ENCODE measurements at places on chromosomes 3 and 15.

GRCh38 chr15:47861111-47861903 lies 144.0 kb downstream of the SEMA6D start:
- no peak for DNase-seq

DNA sequence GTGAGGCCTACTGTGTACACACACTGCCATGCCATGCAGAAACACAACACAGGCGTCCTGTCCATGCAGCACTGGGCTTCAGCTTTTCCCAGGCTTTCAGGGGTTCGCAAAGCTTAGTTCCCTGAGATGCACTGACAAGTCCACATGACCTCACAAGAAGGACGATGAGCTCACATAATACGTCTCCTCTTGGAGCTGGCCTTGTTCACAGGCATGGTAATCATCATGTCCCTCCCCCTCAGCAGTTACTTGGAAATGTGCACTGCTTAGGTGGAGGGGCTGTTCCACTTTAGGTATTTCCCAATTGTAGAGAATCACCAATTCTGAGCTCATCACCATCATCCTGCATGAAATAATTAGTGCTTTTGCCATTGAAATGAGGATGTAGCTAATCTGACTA lies 308.8 kb downstream of the LRTM1 start:
- DNase-seq: no peak

DNA sequence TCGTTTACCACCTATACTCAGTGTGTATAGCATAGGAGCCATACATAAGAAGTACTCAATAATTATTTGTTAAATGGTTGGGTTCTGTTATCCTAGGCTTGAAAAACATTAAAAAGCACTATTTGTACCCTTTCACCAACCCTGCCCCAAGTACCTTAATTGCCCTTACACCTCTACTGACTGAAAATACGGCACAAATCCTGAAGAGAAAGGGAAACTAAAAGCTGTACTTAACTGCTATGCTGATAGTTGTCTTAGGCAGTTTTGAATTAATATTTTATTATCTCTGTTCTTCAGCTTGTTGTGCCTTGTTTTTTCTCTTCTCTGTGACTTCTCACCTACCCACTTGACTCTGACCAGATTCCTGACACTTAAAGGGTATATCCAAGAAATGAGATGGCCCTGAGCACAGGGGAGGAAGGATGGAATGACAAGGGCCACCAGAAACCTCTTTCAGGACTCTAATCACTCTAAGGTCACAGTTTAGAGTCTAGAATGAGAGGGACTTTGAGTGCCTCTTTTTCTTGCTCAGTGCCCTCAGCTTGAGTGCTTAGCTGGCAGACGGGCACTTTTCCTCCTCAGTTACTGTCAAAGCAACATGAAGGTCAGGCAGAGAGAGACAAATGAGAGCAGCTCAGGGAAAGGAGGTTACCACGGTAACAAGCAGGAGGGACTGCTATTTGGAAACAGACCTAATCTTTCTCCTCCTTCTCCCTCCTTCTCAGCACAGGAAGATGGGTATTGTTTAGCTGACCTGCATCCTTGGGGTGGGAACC lies 136.5 kb downstream of the ZNF609 start:
- DNase-seq: peak; percentile 14

GRCh38 chr3:15496341-15496664 lies 25.2 kb downstream of the COLQ start:
- DNase-seq: no peak

- no peak for DNase-seq
These were observed 53.0 kb downstream of the TMEM45A start for GRCh38 chr3:100545371-100545770.

GRCh38 chr15:81914734-81915256 lies 131.0 kb downstream of the MEX3B start:
- no peak for DNase-seq

DNA sequence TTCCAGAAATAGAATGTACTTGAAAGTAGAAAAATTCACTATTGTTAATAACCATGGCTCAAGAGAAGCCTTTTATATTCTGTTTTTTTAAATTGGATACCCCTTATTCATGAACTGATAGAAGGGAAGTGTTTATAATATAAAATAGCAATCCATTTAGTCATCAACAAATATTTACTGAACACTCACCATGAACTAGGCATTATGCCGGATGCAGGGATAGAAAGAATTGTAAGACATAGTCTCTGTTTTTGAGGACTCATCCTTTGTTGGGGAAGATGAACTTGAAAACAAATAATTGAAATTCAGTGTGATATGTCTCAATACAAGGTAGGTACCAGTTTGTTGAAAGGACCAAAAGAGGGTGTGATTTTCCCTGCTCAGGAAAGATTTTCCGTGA lies 160.9 kb upstream of the SATB1 start:
- DNase-seq: no peak

- DNase-seq: no peak
These were observed 643.0 kb upstream of the GOLIM4 start for GRCh38 chr3:168738527-168739325.

DNA sequence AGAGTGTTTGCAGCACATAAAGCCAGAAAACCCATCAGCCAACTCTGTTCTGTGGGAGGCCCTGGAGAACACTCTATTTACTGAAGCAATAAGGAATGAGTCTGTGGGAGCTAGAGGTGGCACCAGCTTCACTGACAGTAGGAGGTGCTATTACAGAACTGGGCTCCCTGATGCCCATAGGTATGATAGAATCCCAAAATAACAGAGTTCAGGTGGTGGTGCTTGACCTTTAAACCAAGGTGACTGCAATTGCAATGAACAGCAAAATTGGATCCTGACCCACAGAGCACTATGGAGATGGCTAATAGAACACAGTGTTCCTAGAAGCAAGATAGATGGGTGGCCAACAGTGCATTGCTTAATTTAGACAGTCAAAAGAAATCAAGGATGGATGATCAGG lies 95.4 kb upstream of the RNU6-1 start:
- no peak for DNase-seq

DNA sequence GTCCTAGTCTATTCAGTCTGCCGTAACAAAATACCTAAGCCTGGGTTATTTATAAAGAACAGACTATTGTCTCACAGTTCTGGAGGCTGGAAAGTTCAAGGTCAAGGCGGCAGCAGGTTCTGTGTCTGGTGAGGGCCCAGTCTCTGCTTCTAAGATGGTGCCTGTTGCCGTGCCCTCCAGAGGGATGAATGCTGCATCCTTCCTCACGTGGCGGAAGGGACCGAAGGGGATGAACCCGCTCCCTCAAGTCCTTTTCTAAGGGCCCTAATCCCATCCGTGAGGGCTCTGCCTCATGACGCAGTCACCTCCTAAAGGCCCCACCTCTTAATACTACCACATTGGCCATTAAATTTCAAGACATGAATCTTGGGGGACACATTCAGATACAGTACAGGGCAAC lies 133.7 kb downstream of the CHSY1 start:
- no peak for DNase-seq

GRCh38 chr15:76289582-76289981 lies 21.7 kb downstream of the ETFA start:
- DNase-seq: no peak

GRCh38 chr3:189947948-189948723 lies 172.6 kb downstream of the P3H2 start:
- no peak for DNase-seq

DNA sequence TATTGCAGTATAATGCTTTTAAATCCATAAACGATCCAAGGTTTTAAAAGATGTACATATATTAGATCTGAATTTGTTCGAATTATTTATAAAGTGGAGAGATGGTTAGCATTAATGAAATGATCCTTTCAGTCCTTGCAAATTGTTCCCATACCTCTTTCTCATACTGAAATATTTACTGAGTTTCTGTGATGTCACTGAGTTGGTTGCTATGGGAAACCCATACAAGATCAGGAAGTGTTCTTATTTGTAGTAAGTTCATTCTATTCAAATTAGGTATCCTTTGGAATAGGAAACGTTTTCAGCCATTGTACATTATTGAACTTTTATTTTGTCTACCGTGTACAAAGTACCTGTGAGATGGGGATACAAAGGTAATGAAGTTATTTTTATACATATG lies 73.2 kb upstream of the CHL1 start:
- no peak for DNase-seq

- DNase-seq: no peak
These were observed 132.6 kb upstream of the LIPC start for GRCh38 chr15:58298879-58299850.

DNA sequence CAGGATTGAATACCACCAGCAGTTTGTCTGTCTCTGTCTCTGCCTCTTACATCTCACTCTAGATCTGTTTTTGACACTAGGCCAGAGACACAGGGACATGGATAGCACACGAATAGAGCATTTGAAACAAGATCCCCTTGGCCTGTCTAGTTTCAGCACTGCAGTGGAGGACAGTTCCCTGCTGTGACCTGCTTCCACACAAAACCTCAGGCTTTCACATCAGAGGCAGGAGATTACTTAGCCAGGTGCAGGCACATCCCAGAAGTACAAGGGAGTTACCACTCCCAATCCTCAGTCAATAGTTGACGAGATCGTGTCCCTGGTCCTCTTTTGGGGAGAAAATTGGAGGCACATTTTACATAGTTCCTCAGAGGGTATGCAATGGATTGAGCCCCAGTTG lies 34.0 kb upstream of the CCK start:
- DNase-seq: no peak

DNA sequence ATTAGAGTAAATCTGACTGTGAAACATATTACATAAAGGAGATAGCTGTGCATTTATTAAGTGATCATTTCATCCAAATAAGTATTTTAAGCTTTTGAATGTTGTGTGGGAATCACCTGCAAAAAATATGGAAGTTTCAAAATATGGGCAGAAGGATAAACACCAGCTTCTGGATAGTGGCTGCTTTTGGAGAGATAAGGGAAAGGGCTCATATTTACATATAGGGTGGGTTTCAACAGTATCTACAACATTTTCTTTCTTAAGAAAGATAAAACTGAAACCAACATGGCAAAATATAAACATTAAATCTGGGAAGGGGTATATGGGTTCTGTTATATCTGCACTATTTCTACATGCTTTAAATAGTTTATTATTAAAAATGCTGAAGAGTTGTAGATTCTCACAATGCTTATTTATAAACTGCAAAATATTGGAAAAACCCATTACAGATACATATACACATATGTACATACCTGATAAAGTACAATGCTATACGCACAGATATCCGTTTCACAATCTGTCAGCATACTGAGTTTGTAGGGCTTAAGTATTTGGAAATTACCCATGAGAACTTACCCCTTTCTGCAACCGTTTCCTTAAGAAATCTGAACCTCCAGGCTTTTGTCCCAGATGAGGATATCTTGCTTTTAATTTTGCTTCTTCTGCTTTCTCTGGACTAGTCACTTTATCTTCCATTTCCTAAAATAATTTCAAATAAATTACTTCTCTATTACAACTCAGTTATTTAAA lies 12.1 kb downstream of the ARPP19 start:
- DNase-seq: no peak

DNA sequence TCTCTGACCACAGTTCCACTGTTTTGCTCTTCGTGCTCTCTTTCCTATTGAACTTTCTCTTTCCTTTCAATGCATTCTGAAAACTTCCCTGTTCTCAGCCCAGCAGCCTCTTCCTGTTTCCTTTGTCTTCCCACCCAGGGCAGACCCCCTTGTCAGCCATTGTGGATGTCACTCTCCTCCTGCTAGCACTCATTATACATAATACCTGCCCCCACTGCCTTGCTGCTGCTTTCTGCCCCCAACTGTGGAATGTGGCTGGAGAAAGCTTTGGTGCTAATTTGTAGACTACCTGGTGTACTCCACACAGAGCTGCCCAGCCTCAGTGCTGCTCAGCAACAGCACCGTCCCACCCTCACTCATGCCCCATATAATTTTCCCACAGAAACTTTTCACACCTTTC lies 80.2 kb downstream of the CHCHD6 start:
- DNase-seq: no peak

GRCh38 chr3:34065901-34066300 lies 267.5 kb downstream of the PDCD6IP start:
- DNase-seq: no peak

GRCh38 chr3:48565591-48566400 lies 2.2 kb upstream of the UCN2 start:
- DNase-seq: peak; percentile 30

DNA sequence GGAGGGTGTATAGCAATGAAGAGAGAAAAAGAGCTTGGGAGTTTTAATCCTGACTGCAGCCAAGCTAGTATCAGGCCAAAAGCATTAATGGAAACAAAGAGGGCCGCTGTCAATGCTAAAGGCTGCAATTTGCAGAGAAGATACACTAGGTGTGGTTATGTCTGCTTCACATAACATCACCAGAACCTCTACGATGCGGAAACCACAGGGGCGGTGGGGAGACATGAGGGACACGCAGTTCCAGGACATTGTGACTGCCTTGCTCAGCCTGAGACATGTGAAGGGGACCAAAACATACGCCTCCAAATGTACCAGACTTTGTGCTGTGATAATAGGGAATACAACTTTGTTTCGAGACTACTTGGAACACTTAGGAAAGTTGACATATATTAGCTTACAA lies 88.4 kb downstream of the APBA2 start:
- peak; percentile 48 for DNase-seq

DNA sequence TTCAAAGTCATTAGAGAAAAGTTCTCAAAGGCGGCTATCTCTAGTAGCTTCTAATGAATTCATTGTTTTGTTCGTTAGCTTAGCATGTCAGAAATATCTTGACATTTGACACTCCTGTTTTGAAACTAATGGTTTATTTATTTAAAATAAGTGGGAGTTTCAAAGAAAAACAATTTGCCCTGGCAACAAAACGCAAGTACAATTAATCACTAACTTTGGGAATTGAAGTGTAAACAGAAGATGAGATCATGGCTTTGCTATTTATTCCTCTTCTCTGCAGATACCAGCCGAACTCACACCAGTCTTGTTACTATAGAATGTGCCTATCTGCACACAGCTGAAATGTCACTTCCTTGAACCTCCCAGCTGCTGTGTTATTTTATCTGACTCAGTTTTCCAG lies 27.5 kb downstream of the MASP1 start:
- no peak for DNase-seq

DNA sequence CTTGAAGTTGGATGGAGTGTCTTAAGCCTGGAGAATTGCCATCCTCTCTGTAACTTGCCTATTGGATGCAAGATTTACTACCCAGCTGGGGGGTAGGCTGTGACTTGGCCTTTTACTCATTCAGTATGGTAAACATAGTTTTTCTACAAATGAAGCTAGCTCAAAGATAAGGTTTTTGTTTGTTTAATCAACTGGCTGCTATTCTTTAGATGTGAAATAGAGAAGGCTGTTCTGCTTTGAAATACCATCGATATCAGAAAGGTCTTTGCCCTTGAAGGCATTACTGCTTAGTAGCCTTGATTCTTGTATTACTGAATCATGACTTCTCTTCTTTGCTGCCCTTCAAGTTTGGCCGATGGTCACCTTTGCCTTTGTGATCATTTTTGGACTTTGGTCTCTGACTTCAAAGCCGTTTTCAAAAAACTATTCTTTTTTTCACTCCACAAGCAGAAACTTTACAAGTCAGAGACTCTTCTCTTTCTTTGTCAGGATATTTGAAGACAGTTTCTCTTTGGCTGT lies 83.1 kb downstream of the GAP43 start:
- no peak for DNase-seq

GRCh38 chr3:191509078-191509477 lies 48.1 kb downstream of the PYDC2 start:
- DNase-seq: no peak

All from CD4-positive, alpha-beta T cell treated with Interferon gamma for 1 hour (primary cell).